ENCODE measurements at places on chromosomes 6 and 20.

DNA sequence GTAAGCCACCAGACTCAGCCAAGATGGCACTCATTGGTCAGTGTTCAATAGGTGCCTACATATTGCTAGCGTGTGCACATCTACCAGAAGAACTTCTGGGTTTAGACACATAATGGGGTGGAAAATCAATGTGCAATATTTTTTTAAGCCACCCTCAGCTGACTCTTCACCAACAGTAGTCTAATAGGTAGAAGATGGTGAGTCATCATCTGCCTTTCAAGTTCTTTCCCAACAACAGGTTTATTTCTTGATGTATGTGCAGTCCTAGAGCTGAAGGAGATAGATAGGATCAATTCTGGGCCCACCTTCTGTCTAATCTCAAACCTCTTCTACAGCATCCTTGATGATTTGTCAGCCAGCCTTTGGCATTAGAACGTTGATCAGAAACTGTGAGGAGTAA is 41.3 kb downstream of the IRAK1BP1 start:
- no peak for DNase-seq

GRCh38 chr20:21607971-21608725 is 94.3 kb upstream of the NKX2-2 start:
- DNase-seq, result no peak

GRCh38 chr6:130670142-130670541 is 157.1 kb upstream of the SMLR1 start:
- DNase-seq, result no peak

DNA sequence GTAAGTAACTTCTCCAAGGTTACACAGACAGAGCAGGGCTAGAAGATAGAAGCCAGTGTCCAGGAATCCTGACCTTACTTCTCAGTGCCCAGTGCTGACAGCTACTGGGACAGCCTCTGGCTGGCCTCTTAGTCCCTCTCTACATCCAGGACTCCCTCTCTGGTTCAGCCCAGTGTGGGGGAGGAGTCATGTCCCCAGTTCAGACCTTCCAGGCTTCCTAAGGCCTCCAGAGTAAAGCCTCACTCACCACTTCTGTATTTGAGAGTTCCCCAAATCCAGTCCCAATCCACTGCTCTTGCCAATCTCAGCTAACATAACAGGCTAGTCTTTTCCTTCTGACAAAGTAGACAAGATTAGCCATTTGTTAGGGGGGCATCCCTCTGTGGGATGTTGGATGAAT is 36.9 kb upstream of the EPB41L1 start:
- DNase-seq, result no peak

DNA sequence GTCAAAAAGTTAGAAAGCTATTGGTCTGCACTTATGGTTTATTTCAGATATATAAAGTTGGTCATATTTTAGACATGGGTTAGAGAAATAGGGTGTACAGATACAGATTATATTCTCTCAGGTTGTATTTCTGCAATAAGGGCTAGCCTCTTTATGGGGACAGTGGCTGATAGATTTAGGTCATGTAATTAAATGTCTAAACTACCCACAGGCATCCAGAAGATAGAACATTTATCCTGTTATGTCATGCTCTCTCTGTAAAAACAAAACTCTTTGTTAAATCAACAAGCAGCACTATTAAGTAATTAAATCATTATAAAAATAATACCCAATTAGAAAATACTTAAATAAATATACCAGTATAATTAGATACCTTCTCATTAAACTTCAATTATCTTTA is 612.6 kb upstream of the CITED2 start:
- no peak for DNase-seq

DNA sequence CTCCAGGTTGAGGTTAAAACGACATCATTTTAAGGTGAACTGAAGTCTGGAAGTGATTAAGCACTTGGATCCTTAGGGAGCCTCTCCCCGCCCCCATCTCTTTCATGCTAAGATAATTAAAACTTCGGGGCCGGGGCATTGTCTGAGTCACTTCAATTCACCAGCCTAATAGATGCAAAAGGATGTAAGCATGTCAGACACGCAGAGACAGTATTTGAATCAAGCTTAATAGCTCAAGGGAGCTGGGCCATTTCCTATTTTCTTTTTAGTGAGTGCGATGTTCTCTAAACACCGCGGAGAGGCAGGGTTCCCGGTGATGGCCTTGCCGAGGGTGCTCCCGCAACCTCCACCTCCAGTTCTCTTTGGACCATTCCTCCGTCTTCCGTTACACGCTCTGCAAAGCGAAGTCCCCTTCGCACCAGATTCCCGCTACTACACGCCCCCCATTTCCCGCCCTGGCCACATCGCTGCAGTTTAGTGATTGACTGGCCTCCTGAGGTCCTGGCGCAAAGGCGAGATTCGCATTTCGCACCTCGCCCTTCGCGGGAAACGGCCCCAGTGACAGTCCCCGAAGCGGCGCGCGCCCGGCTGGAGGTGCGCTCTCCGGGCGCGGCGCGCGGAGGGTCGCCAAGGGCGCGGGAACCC is 516 bp upstream of the IRF4 start:
- no peak for DNase-seq

GRCh38 chr6:8245726-8246125 is 143.4 kb upstream of the EEF1E1 start:
- DNase-seq, result no peak

- DNase-seq, result no peak
Observed at GRCh38 chr6:88679841-88680240, 283.6 kb downstream of the RNGTT start.
